ENCODE measurements at places on chromosomes 3 and 15.

DNA sequence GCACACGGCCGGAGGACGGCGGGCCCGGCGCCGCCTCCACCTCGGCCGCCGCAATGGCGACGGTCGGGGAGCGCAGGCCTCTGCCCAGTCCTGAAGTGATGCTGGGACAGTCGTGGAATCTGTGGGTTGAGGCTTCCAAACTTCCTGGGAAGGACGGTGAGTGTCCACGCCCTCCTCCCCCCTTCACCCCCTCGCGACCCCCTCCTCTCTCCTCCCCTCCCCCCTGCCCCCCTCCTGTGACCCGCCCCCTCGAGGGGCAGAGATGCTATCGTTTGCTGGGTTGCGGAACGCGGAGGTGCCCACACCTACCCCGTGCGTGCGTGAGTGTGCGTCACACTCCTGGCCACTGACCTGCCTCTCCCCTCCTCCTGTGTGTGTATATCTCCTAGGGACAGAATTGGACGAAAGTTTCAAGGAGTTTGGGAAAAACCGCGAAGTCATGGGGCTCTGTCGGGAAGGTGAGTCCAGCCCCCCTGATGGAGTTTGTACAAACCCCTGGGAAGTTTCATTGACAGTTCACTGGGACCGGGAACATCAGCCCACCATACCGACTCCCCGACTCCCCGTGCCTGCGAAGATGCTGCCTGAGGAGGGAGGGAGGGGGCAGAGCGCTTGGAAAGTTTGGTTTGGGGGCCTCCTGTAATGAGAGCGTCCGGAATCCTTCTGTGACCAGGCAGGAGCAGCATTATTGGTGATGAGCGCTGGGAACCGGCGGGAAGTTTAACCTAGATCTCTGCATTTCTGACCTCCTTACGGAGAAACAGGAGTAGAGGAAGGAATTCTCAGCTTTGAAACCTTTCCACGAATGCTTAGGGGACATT, 795 bp upstream of the SCAANT1 start:
- DNase-seq, result peak; percentile 40

DNA sequence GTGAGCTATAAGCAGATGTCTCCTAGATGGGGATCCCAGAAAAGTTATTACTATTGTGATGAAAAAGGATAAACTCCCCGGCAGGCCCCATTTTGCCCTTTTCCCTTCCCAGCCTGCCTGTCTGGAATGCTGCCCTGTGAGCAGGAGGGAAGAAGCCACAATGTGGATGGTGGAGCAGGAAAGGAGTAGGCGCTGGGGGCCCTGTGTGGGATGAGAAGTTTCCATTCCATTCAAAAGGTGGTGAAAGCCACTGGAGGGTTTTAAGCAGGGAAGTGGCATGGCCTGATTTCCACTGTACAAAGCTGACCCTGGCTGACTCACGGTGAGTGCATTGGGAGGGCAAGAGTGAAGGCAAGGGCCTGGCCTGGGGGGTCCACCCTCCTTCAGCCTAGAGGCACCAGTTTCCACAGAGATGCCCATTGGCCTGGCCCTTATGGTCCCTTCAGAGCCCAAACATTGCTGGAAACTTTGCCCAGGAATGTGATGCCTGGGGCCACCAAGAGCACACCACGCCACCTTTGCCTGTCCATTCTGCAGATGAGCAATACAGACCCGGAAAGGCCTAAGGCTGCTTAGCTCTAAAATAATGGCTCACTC, 206.9 kb downstream of the RPLP1 start:
- DNase-seq, result no peak

DNA sequence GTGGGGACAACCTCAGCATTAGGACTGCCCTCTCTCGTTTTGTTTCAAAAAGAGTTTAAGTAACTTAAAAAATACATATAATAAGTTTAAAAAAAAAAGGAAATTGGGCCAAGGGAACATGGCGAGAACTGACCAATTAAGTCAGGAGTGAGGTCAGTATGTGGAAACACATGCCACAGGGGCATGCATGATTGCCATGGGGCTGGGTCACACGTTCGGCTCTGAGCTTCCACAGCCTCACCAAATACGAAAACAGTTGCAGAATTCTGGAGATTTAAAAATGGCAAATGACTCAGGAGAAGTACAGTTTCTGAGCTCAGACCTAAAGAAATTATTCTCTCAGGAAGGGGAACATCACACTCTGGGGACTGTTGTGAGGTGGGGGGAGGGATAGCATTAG, 24.1 kb downstream of the PDE8A start:
- DNase-seq, result no peak

DNA sequence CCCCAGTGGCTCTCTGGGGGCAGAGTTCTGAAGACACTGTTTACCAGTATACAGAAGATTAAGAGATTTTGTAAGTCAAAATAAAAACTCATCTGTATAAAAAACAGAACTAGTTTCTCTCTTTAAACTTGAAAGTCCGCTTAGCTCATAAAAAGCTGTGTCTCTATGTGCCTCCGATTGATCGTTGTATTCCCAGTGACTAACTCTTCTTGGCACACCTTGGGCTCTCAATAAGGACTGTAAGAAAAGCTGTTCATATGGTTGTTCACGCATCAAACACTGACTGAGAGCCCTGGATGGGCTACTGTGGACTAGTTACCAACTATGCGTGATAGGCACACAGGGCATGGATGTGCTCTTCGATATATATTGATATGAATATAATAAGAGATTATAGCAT, 107.9 kb downstream of the P3H2 start:
- no peak for DNase-seq

DNA sequence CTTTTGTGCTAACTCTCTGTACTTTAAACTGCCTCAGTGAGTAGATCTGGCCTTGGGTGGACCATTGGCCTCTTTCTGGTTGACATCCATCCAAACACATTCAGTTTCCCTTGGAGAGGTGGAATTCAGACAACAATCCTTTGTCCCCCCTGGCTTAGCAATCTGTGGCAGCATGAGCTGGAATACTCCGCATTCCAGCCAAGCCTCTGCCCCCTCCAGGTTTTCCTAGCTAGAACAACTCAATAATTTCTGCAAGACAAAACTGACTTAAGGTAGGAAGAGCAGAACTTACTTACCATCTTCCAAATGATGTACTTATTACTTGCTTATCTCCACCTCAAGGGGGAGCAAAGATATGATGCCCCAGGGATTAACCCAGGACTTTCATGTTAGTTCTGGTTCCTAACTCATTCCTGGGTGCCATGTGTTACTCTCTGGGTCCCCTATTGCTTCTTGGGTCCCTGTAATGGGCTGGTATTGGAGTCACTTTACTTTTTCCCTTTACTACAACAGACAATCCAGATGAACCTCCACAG, 21.8 kb upstream of the IL16 start:
- no peak for DNase-seq

- no peak for DNase-seq
Measured at GRCh38 chr3:144165482-144165881, 193.9 kb downstream of the DIPK2A start.

GRCh38 chr15:82130248-82130647, 84.4 kb upstream of the MEX3B start:
- DNase-seq, result no peak

DNA sequence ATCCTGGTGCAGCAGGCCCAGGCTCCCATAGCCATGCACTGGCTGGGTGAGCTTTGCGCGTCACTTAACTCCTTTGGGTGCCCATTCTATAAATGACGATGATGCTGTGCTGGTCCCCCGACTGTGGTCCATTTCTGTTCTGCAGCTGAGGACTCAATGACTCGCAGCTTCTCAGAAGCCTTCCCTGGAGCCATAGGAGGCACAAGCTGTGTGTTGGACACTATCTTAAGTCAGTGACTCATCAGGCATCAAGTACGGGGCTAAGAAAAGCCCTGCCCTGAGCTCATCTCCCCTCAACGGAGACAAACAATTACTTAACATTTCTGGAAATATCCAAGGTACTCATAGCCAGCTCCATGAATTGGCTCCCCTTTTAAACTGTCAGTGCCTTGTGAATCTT, 13.8 kb upstream of the MUSTN1 start:
- DNase-seq, result no peak

DNA sequence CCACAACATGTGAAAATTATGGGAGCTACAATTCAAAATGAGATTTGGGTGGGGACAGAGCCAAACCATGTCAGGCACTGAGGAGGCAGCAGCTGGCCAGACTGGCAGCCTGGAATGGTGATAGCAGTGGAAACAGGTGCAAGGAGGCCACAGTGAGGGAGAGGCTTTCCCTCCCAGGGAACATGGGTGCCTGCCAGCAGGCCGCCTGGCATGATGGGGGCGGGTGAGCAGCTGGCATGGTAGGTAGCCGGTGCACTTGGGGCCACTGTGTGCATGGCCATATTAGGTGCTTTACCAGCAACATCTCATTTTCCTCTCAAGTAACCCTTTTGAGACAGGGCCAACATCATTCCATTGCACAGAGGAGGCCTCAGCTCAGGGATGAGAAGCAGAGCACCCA, 18.3 kb upstream of the MRPS22 start:
- no peak for DNase-seq

- no peak for DNase-seq
Measured at GRCh38 chr3:3172627-3173026, 6.9 kb downstream of the CRBN start.

DNA sequence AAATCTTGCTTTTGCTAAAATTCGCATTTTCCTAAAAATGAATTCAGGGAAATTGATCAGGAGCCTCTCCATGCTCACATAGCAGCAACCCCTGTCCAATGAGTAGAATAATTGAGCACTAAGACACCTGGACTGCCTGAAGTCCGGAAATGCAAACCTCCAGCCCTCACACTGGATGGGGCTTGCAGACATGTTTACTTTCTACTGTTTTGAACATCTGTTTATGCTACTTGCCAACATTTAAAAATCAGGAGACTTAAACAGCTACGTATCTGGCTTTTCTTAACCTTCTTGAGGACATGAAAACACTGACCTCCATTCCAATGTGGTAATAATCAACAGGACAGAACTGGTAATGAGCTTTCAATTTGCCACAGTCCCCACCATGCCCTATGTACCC, 184.4 kb downstream of the SHOX2 start:
- DNase-seq, result no peak

DNA sequence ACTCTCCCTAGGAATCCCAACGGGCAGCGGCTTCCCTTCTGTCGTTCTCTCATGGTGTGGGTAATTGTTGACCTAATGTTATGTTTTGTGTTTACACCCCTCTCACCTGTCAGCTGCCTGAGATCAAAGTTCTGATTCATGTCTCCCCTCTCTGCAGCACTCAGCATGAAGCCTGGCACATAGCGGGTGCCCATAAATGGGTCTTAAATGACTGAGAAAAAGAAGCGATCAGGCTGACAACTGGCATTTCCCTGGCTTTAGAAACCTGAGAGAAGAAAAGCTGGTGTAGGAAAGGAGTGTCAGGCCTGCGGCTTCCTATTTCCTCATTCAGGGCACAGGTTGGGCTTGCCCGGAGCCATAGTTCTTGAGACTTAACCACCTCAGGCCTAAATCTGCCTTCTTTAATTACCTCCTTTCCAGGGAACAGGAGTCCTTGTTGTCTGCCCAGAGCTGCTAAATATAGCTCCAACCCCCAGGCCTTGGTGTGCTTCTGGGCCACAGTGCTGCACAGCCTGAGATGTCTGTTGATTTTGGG, 31.8 kb downstream of the LPP start:
- DNase-seq, result no peak

- DNase-seq, result no peak
Measured at GRCh38 chr3:115877615-115877899, 254.2 kb downstream of the GAP43 start.

GRCh38 chr3:186299327-186299726, 62.7 kb downstream of the DGKG start:
- DNase-seq, result no peak

GRCh38 chr3:152452318-152452717, 183.6 kb downstream of the MBNL1 start:
- no peak for DNase-seq

GRCh38 chr3:174010907-174011306, 613.4 kb downstream of the NLGN1 start:
- no peak for DNase-seq

- DNase-seq, result no peak
Measured at GRCh38 chr3:117632191-117632590, 922.6 kb downstream of the TUSC7 start.

DNA sequence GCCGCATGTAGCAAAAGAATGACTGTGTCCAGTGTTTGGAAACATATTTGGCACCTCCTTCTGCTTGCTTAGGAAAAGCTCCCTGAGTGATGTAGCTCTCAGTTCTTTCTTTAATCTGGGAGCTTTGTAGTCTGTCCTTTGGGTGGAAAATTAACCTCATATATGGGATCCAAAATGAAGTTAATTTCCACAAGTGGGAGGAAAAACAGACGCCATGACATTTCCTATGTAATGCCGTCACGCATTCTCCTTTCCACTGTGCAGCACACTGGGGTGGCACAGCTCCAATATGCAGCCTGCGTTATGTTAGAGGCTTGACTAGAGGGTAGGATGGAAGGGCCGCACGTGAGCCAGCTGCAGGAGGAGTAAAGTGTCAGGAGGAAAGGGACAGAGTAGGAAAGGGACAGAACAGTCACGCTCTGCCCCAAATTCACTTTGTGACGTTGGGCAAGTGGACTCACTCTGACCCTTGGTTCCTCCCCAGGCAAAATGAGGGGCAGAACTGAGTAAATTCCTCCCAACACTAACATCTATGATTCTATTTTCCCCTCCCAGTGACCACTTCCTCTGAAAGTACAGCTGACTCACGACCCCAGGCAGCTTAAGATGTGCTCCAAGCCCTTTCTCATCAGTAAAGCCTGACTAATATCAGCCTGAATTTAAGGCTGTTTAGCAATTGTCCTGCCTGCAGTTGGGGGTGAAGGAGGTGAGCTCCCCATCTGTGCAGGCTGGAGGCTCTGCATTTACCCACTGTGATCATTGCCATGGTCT, 176.5 kb upstream of the PFN2 start:
- no peak for DNase-seq

GRCh38 chr15:51758645-51759044, 7.2 kb downstream of the TMOD2 start:
- DNase-seq, result no peak

- no peak for DNase-seq
Measured at GRCh38 chr3:171700653-171701052, 109.6 kb downstream of the PLD1 start.

GRCh38 chr3:147513785-147514184, 104.6 kb downstream of the ZIC1 start:
- DNase-seq, result no peak

DNA sequence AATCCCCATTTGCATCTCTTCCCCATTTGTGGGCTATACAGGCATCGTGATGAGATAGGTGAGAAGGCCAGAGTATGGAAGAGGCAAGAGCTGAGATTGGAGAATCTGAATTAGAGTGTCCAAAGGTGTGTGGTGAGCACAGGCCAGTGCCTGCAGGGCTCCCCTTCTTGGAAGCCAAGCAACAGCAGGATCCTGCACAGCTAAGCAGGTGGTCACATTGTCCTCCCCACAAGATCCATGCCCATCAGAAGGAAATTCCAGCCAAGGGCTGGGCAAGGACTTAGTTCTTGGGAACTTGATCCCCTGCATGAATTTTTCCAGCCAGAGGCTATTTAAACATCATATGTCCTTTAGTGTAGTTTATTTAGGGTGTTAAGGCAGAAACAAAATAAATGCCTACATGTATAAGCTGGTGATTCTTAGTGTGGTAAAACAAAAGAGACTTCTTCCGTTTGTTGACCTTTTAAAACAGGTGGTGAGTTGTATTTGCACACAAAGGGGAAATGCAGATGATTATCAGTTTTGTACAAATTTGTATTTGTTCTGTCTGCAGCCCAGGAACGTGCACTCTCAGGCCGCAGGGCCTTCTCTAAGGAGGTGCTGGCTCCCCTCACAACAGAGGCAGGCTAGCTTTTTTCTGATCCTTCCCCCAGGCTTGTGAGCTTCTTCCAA, 110.2 kb downstream of the PLCL2 start:
- DNase-seq, result no peak

- DNase-seq, result no peak
Measured at GRCh38 chr3:117052395-117052794, 342.8 kb downstream of the TUSC7 start.

- DNase-seq, result no peak
Measured at GRCh38 chr3:139676108-139676507, 1.7 kb downstream of the NMNAT3 start.

Measured in stimulated activated CD4-positive, alpha-beta T cell treated with anti-CD3 and anti-CD28 coated beads, Interleukin-4, amount 100 ng/mL, for 48 hours (primary cell).